ENCODE measurements at places on chromosomes 13 and 19.
A peak's percentile ranks its signal among the peaks of the same experiment; 100 is the strongest.

DNA sequence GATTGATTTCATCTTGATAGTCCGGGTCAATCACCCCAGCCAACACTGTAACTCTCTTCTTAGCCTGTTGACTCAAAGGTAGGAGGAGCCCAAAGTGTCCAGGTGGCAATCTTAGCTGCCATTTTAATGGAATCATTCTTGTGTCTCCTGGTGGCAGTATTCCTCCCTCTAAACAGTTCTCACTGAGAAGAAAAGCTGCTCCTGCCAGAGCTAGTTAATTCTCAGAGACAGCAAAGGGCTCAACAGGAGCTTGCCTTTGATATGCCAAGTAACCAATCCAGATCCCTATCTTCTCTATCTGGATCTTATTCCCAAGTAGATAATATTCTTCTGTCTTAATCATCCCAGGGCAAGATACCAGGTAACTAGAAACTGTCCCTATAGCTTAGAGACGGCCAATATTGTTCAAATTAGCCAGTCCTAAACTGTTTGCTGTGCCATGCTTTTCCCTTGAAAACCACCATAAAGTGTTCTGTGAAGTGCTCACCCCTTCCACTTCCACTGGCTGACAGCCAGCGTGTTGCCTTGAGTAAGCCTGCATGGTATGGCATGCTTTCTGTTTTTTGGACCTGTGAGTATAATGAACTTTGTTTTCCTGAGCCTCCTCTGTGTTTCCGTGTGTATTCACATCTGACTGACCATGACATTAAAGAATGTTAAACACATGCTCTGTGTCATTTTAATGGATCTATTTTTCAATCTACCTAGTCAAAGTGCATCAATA is 463.7 kb upstream of the SLITRK5 start:
- no peak for DNase-seq

DNA sequence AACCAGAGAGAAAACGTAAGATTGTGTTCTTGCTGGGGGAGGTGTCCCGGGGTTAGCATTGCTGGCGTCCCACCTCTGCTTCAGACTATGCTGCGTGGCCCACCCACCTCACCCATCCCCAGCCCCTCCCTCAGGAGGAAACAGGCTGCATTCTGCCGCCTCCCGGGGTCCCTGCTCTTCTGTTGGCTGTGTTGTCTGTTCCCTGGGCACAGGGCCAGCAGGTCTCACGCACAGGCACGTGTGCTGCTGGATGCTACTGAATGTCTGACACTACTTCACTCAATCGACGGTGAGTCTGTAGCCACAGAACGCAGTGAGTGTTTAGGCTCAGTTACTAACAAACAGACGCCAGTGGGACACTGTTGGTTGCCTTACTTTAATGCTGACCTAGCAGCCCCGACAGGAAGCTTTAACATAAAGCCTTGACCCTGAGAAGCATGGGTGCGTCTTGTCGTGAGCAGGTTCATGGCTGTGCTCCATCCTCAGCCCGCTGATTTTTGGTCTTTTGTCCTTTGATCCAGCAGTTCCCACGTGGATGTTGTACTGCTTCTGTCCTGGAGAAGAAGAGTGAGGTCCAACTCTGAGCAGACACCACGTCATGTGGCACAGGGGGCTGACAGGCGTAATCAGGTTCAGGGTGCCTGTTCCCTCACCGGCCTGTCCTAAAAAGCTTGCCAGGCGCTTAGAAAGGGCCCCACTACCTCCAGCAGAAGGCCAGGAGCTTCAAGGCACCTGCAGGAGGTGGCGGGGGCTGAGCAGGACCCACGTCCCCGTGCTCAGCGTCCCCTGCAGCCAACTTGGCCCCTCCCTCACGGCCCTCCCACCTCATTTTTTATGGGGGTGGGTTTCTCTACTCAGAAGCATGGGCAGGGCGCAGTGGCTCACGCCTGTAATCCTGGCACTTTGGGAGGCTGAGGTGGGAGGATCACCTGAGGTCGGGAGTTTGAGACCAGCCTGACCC is 26.0 kb downstream of the NAXD start:
- DNase-seq = no peak

DNA sequence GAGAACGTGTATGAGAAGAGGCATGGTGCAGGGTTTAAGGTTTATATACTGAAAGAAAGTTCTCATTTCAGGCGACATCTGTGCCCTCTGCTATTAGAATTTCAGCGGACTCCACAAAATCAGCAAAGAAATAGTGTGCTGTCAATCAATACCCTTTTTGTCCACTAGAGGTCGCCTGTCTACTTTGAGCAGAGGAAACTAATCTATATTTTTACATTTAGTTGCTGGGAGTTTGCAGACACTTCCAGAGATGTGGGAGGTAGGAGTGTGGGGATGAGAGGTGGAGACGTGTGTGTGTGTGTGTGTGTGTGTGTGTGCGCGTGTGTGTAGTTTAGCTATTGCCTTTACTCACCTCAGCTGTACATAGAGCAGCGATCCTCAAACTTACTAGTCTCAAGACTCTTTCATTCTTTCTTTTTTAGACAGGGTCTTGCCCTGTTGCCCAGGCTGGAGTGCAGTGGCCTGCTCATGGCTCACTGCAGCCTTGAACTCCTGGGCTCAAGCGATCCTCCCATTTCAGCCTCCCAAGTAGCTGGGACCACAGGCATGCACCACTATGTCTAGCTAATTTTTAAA is 9.7 kb downstream of the INAFM1 start:
- DNase-seq = peak; percentile 54

GRCh38 chr13:113862931-113863523 is 849 bp downstream of the GAS6 start:
- DNase-seq = peak; percentile 15

GRCh38 chr13:27132538-27132937 is 39.1 kb downstream of the USP12 start:
- DNase-seq = no peak

GRCh38 chr13:21517576-21517975 is 58.5 kb upstream of the ZDHHC20 start:
- DNase-seq = no peak

GRCh38 chr19:38870612-38871011 is 7.5 kb downstream of the RINL start:
- DNase-seq = no peak

GRCh38 chr19:10574462-10574861 is 5.7 kb upstream of the CDKN2D start:
- DNase-seq = no peak

GRCh38 chr19:35249848-35250711 is 1.3 kb downstream of the LSR start:
- no peak for DNase-seq

GRCh38 chr19:47274891-47275761 is 441 bp downstream of the INAFM1 start:
- no peak for DNase-seq

DNA sequence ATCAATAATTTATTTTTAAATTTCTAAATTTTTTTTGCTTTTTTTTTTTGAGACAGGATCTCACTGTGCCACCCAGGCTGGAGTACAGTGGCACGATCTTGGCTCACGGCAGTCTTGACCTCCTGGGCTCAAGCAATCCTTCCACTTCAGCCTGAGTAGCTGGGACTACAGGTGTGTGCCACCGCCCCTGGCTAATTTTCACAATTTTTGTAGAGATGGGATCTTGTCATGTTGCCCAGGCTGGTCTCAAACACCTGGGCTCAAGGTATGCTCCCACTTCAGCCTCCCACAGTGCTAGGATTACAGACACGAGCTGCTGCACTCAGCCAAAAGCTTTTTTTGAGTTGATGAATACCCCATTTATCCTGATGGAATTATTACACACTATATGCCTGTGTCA is 50.8 kb downstream of the DPY19L3 start:
- no peak for DNase-seq

DNA sequence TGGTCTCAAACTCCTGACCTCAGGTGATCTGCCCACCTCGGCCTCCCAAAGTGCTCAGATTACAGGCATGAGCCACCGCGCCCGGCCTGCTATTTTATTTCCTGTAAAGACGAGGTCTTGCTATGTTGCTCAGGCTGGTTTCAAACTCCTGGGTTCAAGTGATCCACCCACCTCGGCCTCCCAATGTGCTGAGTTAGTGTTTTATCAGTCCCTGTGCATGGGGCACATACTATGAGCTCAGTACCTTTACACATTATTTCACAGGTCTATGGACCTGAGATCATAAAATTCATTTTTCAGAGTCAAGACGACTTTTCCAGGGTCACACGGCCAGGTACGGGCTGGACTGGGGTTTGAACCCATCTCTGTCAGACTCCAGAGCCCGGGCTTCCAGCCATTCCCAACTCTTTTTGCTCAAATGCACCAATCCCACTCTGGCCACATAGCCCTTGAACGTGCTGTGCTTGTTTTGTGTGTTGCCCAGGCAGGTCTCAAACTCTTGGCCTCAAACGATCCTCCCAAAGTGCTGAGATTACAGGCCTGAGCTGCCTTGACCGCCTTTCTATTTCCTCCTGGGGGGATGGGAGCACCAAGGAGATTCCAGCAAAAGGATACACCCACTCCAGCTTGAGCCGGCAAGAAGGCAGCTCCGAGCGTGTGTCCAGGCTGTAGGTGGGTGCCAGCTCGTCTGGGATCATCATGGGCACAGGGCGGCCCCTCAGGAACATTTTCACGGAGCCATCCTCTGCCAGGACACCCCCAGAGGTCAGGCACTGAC is 1.1 kb downstream of the EML2 start:
- DNase-seq = no peak

GRCh38 chr19:35715981-35716800 is 1.6 kb upstream of the KMT2B start:
- DNase-seq = no peak

- no peak for DNase-seq
Observed at GRCh38 chr19:10289167-10289835, 451 bp upstream of the ICAM5 start.

GRCh38 chr13:59946944-59947343 is 216.8 kb downstream of the DIAPH3 start:
- DNase-seq = no peak

Measured in HL-60 (cell line).